ENCODE measurements at places on chromosomes 16 and 17.

DNA sequence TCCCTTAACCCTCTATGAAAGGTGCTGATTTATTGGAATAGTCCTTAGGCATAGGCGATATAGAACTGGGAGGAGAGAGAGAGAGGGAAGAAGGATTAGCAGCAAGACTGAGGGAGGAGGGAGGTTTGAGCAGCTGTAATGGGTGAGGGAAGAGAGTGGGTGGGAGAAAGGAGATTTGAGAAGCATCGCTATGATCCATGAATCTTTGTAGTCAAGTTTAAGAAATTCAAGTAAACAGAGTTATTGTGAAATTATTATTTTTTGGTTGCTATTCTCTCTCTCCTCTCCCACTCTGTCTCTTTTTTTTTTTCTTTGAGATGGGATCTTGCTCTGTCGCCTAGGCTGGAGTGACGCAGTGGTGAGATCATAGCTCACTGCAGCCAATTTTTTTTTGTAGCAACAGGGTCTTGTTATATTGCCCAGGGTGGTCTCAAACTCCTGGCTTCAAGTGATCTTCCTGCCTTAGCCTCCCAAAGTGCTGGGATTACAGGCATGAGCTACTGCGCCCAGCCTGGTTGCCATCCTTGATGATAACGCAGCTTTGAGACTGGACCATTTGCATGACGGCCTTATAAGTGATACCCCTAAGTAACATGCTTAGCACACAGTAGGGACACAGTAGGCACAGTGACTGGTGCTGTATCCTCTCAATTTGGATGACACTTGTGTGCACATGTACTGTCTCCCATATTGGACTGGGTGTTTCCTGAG lies 21.0 kb upstream of the TNS4 start:
- DNase-seq, result no peak

DNA sequence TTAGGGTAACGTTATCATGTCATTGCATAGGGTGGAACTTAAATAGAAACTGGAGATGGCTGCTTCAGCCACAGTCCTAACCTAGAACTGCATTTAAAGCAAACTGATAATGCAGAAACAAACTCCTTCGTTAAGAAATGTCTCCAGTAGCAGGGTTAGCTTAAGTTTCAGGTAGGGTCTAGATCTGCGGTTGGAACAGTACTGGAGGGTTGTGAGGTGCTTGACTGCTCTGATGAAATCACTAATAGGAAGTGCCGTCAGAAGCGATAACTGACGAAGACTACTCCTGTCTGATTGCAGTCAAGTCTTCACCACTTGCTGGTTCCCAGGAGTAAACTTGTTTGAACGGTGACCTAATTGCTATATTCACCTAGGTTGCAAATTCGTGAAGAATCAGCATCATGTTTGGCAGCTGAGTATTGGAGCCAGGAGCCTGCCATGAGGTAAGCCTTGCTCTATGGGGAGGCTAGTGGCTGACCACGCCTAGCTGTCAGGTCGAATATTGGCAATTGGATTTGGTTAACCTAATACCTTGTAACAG lies 24.5 kb downstream of the TRPV2 start:
- no peak for DNase-seq

- DNase-seq, result no peak
These were observed 8.7 kb downstream of the FZD2 start for GRCh38 chr17:44565866-44566443.

DNA sequence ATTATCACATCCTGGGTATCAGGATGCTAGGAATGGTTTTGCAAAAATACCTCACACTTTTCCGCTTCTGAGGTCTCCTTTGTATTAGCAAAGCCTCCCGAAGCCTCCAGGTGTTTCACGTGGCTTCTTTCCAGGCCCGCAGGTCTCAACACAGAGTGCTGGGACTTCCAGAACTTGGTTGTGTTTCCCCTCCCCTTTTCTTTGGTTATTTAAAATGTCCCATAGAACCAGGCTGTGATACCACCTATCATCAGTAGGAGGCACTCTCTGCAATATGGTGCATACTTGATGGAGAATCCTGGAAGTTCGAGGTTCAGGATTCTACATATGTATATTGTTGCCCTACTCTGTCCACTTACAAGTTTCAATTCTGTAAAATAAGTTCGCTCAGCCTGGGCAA lies 28.8 kb downstream of the ATP2C2 start:
- no peak for DNase-seq

DNA sequence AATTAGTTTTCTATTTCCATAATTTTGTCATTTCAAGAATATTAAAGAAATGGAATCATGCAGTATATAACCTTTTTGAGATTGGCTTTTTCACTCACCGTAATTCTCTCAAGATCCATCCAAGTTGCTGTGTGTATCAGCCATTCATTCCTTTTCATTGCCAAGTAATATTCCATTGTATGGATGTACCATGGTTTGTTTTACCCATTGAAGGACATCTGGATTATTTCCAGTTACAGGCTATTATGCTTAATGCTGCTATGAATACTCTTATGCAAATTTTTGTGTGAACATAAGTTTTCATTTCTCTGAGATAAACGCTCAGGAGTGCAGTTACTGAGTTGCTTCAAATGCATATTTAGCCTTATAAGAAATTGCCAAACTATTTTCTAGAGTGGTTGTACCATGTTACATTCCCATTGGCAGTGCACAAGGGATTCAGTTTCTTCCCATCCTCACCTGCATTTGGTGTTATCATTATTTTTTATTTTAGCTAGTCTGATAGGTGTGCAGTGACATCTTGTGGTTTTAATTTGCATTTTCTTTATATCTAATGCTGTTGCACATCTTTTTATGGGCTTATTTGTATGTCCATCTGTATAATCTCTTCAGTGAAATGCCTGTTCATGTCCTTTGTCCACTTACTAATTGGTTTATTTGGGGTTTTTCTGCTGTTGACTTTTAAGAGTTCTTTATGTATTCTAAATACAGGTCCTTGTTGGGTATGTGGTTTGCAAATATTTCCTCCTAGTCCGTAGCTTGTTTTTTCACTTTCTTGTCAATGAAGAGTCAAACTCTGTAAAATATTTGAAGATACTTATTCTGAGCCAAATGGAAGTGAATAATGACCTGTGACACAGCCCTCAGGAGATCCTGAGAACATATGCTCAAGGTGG lies 32.7 kb downstream of the BMERB1 start:
- no peak for DNase-seq

DNA sequence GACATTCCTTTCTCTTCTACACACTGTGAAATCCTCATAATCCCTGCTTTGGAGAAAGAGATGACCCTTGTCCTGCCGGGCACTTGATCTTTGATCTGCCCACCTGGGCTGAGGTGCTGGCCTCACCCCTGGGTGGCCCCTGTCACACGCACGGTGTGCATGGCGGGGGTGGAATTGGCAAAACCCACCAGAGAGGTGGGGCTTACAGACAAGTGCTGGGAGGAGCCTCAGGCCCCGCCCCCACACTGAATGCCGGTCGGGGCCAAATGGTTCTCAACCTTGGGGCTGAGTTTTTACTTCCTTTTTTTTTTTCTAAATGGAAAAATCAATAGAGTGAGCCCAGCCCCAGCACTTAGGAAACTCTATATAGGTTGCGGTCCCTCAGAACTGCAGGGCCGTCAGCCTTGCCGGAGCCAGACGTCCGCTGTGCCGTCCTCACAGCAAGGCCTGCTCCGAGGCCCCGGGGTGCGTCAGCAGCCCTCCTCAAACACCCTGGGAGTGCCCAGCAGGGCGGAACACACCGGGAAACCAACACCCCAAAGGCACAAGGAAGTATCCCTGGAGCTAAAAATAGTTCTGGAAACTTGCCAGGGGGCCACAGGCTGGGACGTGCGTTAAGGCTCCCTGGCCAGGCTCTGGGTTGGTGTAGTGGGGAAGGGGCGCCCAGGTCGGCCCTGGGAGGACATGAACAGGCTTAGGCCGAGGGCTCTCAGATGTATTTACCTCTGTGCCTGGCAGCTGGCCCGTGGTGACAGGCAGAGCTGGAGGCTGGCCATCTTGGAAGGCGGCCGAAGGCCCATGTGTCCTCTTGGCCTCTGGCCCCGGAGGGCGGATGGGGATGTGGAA lies 11.0 kb downstream of the GPRC5C start:
- no peak for DNase-seq

DNA sequence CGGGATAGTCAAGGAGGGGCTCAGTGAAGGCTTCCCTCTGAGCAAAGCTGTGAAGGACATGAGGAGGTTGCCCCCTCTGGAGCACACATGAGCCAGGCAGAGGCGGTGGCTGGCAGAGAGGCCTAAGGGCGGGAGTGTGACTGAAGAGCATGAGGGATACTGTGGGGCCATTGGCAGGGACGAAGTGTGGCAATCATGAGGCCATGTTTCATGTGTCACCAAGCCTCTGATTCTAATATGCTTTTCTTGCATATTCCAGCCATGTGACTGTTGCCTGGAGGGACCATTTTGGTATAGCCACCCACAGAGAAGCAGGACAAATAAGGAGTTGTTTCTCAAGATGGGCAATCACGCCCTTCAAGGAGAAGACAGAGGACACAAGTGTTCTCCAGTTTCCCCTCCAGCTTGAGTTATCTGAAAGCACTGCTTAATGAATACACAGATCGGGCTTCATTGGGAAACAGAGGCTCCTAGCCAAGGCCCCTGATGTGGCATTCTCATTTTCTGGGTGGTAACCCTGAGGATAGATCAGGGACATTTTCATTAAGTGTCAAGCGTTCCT lies 68.0 kb downstream of the AKAP1 start:
- DNase-seq, result no peak

DNA sequence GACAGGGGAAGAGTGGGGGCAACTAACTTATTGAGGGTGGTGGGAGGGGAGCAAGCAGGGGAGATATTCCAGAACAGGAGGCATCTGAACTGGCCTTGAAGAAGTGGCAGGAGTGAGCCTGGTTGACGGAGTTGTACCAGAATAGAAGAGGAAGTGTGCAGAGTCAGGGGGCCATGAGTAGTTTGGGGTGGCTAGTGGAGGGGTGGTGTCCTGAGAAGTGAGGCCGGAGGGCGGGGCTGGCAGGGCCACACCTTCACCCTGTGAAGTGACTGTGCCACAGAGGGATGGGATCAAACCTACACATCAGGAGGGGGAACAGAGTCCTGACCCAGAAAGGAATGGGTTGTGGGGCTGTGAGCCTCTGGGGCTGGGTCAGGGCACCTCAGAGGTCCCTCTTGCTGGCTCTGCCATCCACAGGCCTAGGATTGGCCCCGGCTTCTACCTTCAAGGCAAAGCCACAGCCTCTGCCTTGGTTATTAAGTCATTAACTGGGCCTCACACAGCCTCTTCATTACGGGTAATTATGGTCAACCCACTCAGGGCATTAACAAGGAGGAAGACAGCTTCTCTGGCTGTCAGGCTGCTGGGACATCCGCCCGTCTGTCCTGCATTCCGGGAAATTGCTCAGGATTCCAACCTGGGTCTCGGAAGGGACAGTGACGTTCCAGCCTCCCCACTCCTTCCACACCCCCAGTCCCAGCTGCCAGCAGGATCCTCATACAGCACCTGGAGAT lies 12.7 kb downstream of the SPNS2 start:
- no peak for DNase-seq

DNA sequence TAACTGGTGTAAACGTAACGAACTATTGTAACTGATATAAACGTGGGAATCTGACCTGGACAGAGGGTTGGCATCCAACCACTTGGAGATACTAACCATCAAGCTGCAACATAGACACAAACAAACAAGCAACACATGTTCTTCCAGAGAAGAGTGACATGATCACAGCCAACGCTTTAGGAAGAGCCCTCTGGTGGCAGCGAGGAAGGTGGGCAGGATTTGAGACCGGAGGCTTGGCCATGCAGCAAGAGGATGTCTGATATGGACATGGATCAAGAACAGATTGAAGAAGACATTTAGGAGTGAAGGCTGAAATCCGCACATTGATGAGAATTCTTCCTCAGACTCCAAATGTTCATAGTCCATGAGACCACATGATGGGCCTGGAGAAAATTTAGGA lies 40.3 kb upstream of the TNRC6A start:
- no peak for DNase-seq

DNA sequence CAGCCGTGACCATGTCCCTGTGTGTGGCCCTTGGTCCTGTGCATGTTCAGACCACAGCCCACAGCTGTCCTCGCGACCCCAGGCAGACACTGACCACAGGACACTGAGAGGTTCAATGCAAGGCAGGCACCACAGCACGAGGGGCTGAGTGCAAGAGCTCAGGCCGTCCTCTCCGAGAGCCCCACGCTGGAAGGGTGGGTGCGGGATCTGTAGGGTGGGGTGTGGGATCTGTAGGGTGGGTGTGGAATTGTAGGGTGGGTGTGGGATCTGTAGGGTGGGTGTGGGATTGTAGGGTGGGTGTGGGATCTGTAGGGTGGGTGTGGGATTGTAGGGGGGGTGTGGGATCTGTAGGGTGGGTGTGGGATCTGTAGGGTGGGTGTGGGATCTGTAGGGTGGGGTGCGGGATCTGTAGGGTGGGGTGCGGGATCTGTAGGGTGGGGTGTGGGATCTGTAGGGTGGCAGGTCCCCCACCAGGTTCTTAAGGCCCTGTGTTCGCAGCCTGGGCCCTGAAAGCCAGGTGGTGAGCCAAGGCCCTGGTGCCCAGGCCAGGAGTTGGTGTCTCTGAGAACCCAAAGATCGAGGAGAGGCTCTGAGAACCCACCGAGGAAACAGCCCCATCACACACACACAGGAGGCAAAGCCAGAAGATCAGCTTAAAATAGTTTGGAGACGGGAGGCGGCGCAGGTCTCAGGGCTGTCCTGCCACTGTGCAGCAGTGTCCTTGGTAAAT lies 48.2 kb downstream of the METRNL start:
- no peak for DNase-seq

GRCh38 chr17:3888343-3889171 lies 4.3 kb downstream of the CAMKK1 start:
- DNase-seq, result no peak

- no peak for DNase-seq
These were observed at the start of gene CD300LB for GRCh38 chr17:74531231-74531761. Gene CD300LB, minus strand, starts transcription at chr17:74531475. Its CDS starts 125 bp downstream, at chr17:74531350.

DNA sequence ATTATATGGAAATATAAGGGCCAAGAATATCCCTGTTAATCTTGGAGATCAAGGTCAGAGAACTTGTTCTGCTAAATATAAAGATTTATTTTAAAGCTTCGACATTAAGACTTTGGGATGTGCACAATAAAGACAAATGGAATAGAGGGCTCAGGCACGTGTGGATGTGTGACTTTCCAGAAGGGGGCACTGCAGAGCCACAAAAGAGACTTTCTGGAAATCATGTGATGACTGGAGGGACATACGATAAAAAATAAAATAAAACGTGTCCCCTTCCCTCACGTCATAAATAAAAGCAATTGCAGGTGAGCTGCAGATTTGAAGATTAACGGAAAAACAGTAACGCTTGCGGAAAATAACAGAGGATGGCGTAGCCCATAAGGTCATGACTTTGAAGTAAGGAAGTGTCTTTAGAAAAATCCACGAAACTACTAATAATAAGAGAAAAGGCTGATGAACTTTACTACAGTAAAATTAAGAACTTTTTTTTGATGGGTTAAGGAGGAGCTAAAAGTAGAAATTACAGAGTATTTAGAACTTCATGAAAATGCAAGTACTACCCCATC lies 9.4 kb upstream of the ENGASE start:
- DNase-seq, result peak; percentile 62

Data from naive thymus-derived CD4-positive, alpha-beta T cell (primary cell).